ENCODE measurements at places on chromosomes 11 and 22.

- DNase-seq = no peak
These were observed 314.3 kb downstream of the BRD1 start for GRCh38 chr22:49513358-49513851.

DNA sequence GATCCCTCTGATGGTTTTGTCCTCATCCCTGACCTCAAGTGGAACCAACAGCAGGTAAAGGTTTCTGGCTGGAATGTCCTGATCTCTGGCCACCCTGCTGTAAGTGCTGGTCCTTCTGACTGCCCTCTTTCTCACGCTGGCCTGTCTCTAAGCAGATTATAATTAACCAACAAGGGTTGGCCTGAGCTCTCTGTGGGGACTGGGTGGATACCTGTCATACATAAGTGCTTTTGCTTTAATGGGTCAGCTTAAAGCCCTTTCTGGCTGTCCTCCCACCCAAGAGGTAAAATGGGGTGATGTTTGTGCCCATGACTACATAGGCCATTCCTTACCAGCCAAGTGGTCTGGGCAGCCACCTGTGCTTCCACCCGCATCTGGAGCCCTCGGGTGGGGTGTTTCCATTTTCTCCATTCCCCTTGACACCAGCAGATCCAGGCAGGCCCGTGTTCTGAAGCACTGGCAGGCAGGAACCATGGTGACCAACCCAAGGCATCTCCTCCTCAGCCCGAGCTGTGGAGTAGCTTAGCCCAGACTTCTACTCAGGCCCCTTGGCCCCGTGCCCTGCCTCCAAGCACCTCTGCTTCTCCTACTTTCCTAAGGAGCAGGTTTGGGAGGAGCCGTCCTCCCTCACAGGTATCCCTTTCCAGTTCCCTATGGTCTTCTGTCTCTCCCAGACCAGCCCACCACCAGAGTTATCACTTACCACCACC is 17.0 kb upstream of the ST3GAL4 start:
- DNase-seq = no peak

GRCh38 chr11:67278135-67278938 is 10.8 kb upstream of the ANKRD13D start:
- DNase-seq = no peak

DNA sequence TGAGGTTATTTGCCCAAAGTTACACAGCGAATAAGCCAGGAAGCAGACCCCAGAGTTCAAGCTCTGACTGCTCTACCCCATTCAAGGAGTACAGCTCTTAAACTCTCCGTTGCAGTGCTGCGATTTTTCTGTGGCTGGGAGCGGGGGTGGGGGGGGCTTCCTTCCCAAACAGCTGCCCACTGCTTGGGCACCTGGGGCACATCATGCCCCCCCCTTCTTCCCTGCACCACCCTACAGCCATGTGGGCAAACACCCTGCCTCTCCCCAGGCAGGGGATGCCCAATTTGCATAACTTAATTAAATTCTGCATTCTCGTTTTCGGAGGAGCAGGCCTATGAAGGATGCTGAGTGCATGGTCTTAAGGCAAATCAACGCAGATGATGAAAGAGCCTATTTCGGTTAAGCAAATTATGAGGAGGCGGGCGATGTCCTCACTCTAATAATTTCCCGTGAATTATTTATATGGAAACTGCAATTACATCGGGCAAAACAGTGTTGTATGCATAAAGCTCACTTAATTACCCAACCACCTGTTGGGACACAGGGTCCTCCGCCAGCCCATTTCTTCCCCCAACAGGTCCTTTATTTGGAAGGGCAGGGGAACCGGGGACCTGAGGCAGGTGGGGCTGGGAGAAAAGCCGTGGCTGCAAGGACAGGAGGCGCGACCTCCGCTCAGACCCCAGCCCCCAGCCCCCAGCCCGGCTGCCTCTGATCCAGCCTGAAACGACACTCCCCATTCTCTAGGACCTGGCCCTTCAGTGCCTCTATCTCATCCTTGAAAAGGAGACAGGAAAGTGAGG is 610.5 kb downstream of the BUD13 start:
- no peak for DNase-seq

GRCh38 chr11:67562963-67563704 is 20.5 kb upstream of the GSTP1 start:
- no peak for DNase-seq

DNA sequence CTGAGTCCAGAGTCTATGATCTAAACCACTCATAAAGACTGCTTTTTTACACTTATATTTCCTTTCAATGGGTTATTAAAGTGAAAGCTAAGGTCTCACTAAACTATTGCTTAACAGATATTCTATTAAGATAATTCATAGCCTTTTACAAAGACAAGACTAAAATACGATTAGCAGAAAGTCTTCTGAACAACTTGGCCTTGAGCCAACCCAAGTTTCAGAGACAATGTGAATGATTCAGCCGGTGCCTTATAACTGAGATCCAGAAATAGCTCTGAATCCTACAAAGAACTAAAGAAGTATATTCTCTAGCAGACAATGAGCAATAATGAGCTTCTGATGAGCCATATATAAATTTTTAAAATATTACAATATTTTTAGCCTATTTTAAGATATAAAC is 41.5 kb upstream of the CARD18 start:
- DNase-seq = no peak

DNA sequence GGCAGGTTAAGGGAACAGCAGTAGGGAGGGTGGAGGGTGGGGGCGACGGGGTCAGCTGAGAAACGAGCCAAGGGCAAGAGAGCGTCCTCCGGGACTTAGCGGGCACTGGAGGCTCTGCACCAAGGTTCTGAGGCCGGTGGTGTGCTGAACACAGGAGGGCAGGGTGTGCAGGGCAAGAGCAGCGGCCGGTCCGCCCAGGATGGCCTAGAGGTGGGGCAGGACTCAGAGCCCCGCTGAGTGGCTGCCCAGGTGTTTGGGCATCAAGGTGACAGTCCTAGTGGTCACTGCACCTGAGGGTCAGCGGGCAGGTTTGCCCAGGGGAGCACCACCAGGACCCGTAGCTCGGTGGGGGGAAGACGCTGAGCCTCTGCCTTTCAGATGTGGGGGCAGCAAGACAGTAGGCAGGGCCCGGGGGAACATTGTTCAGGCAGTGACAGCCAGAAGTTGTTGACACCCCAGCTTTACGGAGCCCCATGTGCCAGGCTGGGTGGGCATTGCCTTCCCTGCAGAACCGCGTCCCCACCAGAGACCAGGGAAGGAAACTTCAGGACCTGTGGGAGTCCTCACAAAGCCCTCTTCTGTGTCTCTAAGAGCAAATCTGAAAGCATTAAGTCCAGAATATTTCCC is 4.5 kb upstream of the TTLL8 start:
- no peak for DNase-seq
